ENCODE measurements at places on chromosomes 3 and 15. TPM values are rescaled to one million over a fixed set of nuclear protein-coding genes. Genes with fewer than 3 reads are reported as not detected.

OXTR gene
- 0.76 TPM for total RNA-seq

SCN11A gene
- total RNA-seq: 0.12 TPM

SNX22 gene
- total RNA-seq: 0.34 TPM

C2CD4A gene
- 1.1 TPM for total RNA-seq

CMTM7 gene
- 5.8 TPM for total RNA-seq

PRRT3 gene
- total RNA-seq: 1.2 TPM

ROBO2 gene
- 1.4 TPM for total RNA-seq

SPG21 gene
- total RNA-seq: 51.5 TPM

CNTN3 gene
- 8.4 TPM for total RNA-seq

TMEM212 gene
- not detected for total RNA-seq

FANCD2 gene
- 10.0 TPM for total RNA-seq

CLDN18 gene
- not detected for total RNA-seq

EIF4A2 gene
- 343 TPM for total RNA-seq

OSTN gene
- total RNA-seq: not detected

TEX55 gene
- total RNA-seq: not detected

GRCh38 chr15:74044267-74045110, 37.9 kb downstream of the GOLGA6A start:
- DNase-seq: no peak

GRCh38 chr3:148955544-148956346, 35.6 kb upstream of the GYG1 start:
- peak; percentile 44 for DNase-seq

DNA sequence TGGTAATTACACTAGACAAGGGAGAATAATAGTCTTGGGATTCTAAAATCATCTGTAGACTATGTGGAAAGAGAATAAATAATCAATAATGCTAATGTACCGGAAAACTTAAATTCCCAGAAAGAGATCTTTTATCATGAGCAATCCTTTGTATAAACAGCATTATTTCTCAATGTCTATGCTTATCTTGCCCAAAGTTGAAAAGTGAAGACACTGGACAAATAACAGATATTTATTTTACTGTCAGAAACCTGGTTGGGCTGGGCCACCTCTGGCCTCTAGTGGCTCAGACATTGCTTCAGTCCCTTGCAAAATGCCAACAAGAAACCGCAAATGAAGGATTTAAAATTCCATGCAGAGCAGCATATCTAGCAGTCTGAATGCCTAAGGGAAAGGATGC, 409.9 kb downstream of the FHIT start:
- no peak for DNase-seq

- no peak for DNase-seq
Measured at GRCh38 chr3:97927704-97928103, 44.5 kb downstream of the RIOX2 start.

- no peak for DNase-seq
Measured at GRCh38 chr15:35912196-35912595, 366.2 kb upstream of the DPH6 start.

DNA sequence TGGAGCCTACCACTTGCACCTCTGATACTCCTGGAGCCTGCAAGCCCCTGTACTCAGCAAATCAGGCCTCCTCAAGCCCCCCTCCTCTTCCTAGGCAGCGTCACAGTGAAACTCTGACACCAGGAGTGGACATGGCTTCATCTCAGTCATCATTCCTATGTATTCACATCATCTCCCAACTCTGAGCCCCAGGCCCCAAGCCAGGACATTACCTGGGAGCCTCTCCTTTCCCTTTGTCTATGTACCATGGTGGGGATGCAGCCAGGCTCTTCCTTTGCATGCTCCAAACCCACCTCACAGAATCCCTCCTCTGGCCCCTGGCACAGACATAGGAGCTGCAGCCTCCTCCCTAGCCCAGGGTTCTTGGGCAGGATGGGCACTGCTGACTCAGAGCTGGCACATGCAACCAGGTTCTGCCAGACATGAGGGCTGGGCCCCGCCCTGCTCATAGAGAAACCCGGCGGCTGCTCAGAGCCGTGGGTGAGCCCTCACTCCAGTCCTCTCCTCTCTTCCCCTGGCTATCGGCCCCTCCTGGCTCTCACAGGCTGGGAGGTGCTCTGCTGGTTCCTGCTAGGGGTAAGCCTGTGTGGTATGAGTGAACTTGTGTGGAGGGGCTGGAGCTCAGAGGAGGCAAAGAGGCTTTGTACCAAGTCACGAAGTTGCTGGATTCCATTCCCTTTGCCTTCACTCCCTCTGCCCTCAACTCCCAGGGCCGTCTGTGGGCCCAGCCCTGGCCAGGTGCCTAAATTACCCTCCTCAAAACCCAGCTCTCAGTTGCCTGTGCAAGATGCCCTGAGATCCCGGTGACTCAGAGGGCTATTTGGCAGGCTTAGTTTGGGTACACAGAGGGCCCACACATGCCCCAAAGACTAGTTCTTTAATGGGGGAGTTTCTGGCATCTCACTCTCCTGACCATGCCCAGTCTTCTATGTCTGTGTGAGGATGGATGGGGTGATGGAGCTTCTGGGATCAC, 1.9 kb upstream of the PLCD1 start:
- peak; percentile 82 for DNase-seq

DNA sequence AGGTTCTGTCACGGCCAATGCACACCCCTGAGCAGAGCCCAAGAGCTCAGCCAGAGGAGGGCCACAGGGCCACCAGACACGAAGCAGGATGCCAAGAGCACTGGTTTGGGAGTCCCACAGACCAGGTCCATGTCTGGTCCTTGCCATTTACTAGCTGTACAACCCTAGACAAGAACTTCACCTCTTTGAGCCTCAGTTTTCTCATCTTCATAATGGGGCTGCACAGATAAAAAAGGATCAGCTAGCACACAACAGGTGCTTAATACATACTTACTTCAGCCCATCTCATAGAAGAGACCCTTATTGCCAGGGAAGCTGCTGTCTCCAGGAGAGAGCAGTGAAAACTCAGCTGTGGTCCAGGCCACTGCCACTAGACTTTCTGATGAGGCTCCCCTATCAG, 152.0 kb downstream of the NUP210 start:
- no peak for DNase-seq

DNA sequence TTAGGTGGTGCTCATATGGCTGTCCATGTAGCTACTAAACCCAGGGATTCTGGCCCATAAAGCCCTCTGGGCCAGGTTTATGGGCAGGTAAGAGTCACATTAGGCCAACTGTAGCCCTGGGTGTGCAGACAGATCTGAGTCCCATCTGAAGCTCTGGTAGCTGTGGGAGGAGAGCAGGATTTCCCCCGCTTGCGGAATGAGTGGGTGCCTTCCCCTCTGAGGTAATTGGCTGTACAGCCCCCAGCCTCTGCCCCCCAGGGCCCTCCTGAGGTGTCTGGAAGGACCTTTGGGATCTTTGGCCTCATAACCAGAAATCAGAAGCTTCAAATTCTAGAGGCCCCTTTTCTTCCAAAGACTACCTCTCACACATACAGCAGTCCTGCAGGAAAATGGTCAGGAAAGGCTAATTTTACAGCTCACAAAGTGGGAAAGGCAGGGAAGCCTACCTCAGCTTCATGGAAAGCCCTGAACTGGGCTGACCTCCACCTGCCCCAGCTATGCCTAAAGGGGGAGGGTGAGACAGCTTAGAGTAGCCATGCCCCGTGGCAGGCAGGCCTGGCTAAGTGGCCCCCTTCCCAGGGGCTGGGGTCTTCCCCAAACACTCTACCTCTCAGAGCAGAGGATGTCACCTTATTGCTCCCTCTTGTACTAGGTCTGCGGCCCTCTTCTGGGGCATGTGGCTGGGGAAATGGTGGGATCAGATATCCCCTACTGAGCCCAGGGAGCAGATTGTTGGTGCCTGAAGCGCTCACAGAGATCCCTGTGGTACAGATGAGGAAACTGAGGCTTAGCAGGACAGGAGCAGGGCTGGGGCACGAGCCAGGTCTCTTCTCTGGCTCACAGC, 16.8 kb downstream of the HEMK1 start:
- DNase-seq: no peak

DNA sequence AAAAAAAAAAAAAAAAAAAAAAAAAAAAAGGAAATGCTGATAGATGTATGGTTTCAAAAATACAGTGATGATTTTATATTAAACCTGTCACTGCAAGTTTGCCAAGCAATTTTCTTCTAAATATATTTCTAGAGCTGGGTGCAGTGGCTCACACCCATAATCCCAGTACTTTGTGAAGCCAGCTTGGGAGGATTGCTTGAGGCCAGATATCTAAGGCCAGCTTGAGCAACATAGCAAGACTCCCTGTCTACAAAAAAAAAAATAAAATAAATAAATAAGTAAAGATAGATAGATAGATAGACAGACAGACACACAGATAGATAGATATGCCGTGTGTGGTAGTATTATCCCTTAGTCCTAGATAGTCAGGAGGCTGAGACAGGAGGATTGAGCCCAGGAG, 41.4 kb upstream of the ST3GAL6 start:
- no peak for DNase-seq

DNA sequence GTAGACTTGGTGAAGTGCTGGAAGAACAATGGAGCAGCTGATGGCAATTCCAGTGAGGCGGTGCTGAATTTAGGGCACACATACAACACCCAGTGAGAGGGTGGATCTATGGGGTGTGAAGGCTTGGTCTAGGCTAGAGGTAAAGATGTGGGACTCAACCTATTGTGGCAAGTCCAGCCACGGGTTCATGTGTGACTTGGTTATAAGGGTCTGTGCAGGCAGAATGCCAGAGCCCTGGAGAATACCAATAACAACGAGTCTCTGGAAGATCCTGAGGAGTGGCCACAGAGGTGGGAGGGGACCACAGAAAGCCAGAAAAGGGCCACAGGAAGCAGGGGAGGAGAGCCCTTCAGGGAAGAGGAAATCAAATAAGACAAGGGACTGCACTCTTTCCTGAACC, 55.0 kb downstream of the VGLL4 start:
- DNase-seq: no peak

DNA sequence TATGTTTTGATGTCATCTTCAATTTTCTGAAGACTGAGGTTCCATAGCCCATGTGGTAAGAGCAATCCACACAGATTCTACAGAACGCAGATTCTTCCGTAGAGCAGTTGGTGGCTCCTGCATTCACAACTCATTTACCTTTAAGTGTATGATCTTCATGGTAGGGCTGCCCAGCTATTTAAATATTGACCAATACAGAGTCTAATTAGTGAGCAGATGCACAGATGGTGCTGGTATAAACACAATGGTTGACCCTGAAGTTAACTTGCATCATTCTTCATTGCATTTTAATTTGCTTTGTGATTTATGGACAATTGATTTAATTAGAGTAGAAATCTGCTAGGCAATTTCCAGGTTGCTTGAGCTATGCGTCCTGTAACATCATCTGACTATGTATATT, 269.2 kb downstream of the SQOR start:
- DNase-seq: no peak

DNA sequence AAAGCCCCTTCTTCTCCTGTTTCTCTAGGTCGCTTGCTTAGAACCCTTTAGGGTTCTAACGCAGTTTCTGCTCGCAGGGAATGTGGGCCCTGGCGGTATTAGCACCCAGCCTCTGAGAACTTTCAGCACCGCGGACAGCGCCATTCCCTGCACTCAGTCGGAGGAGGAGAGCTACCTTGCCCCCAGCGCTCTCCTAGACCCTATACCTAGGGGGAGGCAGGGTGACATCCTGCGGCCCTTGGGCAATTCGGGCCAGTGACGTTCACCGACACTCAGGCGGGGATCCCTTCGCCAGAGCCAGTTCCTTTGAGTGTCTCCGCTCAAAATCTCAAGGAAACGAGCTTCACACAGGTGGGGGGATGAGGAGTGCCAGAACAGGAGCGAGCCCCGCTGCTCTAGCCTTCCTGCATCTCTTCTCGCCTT, 1.3 kb downstream of the SLC7A14 start:
- DNase-seq: peak; percentile 35

GRCh38 chr15:52008359-52008697, 10.7 kb upstream of the MAPK6 start:
- DNase-seq: no peak

GRCh38 chr3:151460228-151460627, 633 bp downstream of the IGSF10 start:
- DNase-seq: no peak

GRCh38 chr3:17110660-17111396, 226.1 kb downstream of the PLCL2 start:
- no peak for DNase-seq

GRCh38 chr15:59519329-59519728, 81.3 kb downstream of the FAM81A start:
- no peak for DNase-seq

DNA sequence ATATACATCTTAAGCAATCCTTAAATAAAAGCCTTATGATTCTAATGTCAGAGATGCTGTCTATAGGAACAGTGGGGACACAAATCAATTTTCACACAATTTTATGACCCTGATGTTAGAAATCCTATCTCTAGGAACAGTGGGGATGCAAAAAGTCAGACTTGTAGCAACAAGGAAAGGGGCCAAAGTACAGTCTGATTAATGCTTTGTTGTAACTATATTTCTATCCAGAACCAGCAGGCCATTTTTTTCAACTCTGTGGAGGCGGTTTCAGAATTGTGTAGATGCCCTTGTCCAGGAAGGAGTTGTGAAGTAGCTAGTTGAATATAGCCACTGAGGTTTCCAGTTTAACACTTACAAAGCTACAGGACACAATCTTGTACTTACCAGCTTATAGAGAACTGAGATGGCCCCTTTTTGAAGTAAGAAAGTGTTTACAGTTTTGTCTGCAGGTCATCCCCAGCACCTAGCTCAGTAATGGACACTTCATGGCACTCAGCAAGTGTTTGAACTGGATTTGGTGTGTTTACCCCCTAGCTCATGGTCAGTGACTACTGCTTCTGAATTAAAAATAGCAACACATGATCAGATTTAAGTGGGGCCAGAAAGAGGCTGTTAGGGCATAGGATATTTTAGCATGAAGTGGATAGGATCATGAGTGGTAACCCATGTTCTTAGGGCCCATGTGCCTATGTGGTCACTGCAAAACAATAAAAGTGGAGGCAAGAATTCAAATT, 54.3 kb downstream of the RAB7A start:
- DNase-seq: no peak

- no peak for DNase-seq
Measured at GRCh38 chr3:178350763-178351162, 185.5 kb upstream of the KCNMB2 start.

- DNase-seq: no peak
Measured at GRCh38 chr3:187935623-187936156, 190.4 kb upstream of the BCL6 start.

DNA sequence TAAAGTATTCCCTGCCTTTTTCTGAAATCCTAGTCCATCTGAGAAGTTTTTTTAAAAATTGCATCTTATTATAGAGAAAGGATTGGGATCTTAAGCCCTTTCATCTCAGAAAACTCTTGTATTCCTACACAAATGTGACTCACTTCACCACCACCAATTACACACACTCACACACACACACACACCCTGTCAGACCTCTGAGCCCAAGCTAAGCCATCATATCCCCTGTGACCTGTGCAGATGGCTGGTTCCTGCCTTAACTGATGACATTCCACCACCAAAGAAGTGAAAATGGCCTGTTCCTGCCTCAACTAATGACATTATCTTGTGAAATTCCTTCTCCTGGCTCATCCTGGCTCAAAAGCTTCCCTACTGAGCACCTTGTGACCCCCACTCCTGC, 1181.9 kb downstream of the ROBO2 start:
- DNase-seq: no peak

- DNase-seq: no peak
Measured at GRCh38 chr15:37823601-37824275, 110.7 kb upstream of the TMCO5A start.
